ENCODE measurements at places on chromosomes 5 and 9.

GRCh38 chr9:100549048-100549447 is 28.8 kb upstream of the CAVIN4 start:
- DNase-seq = no peak

- DNase-seq = peak; percentile 39
Observed at GRCh38 chr9:86246752-86247161, 12.7 kb downstream of the C9orf153 start.

GRCh38 chr5:113825176-113825575 is 311.7 kb downstream of the YTHDC2 start:
- no peak for DNase-seq

GRCh38 chr9:2560180-2560579 is 61.4 kb upstream of the VLDLR start:
- DNase-seq = peak; percentile 24

- no peak for DNase-seq
Observed at GRCh38 chr5:4551034-4551433, 589.1 kb upstream of the ADAMTS16 start.

All from Caco-2 (cell line).